ENCODE measurements at places on chromosomes 5 and 9.

DNA sequence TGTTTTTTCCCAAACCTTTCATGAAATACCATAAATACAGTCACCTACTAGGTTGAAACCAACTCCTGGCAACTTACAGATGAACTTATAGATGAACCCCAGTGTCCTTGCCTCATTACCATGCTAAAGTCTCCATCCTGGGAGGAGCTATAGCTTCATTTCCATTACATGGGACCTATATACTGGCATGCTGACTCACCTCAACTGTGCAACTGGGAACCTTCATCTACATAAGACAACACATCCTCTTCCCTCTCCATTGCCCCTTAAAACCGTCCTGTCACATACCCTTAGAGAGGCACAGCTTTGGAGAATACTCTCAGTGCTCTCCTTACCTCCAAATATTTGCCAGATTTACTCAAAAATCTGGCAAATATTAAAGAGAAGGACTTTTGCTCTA lies 638.3 kb downstream of the HTR1A start:
- DNase-seq = no peak

GRCh38 chr9:120536949-120537640 lies 42.9 kb downstream of the CDK5RAP2 start:
- no peak for DNase-seq

GRCh38 chr5:121949885-121950284 lies 11.9 kb upstream of the SRFBP1 start:
- no peak for DNase-seq

GRCh38 chr5:78758169-78758839 lies 109.7 kb upstream of the LHFPL2 start:
- DNase-seq = peak; percentile 14

- DNase-seq = no peak
These were observed 71.2 kb downstream of the C9orf50 start for GRCh38 chr9:129549684-129550083.

- no peak for DNase-seq
These were observed 13.8 kb downstream of the SLC22A5 start for GRCh38 chr5:132383261-132383660.

DNA sequence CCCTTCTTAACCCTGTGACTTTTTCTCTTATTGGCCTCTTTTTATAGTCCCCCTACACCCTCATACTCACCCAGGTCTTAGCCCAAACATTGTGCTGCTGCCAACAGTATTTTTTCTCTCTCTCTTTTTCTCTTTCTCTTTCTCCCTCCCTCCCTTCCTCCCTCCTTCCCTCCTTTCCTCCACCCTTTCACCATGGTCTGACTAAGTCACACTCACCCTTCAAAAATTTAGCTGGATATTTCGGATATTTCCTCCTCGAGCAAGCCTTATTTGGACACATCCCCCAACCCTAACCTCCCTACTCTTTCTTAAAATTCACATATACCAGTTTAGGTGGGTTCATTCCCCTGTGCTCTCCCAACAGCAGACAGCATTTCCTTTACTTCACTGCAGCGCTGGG lies 64.7 kb downstream of the FGF1 start:
- DNase-seq = no peak

DNA sequence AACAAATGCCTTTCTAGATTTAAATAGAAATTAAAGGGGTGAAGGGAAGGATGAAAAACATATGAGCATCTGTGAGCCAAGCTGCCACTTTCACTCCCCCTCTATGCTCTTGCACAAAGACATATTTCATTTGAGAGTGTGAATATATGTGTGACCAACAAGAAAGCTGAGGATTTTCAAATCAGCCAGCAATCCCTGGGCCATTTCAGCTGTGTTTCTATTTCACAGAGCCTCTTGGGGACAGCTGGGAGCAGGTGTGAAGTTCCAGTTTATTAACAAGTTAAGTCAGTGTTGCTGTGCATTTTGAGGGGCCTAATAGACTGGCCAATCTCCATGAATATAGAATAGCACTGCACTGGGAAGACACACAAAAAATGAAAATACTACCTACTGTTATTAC lies 248.7 kb upstream of the RGMB start:
- no peak for DNase-seq

GRCh38 chr5:10157085-10157669 lies 92.5 kb downstream of the ATPSCKMT start:
- DNase-seq = no peak

- DNase-seq = no peak
These were observed 112.3 kb upstream of the CXCL14 start for GRCh38 chr5:135691044-135691443.

- no peak for DNase-seq
These were observed 12.2 kb upstream of the MROH2B start for GRCh38 chr5:41083306-41083705.

GRCh38 chr5:53170746-53171349 lies 61.3 kb upstream of the MOCS2 start:
- no peak for DNase-seq

GRCh38 chr5:8491254-8491653 lies 622.3 kb downstream of the MTRR start:
- DNase-seq = no peak

- no peak for DNase-seq
These were observed 571 bp upstream of the S1PR3 start for GRCh38 chr9:88990729-88991065.

DNA sequence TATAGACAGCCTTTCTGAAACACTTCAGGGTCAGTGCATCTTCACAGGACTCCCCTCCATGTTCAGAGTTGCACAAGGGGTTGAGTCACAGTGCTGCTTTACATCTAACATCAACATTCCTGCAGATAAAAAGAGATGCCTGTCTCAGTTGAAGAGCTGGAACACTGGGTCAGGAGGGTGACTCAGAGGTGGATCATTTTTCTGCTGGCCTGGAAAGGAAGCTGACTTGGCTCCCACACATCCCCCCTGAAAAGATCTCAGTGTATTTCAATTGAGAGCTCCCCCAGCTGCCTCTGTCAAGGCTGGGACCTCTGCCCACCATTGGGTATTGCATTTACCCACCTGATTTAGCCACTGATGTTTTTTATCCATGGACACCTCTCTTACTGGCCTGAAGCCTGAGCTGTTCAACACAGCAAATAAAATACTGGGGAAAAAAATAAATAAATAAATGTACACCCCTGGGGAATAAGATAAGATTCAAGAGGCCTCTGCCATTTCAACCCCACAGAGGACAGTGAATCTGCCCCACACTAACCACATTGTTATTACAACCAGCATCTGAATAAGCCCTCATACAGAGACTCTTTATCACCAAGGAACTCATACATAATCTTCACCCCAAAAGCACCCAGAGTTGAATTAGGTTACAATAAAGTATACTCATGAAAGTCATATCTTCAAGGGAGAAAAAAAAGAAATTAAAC lies 716.4 kb downstream of the SEMA5A start:
- no peak for DNase-seq

DNA sequence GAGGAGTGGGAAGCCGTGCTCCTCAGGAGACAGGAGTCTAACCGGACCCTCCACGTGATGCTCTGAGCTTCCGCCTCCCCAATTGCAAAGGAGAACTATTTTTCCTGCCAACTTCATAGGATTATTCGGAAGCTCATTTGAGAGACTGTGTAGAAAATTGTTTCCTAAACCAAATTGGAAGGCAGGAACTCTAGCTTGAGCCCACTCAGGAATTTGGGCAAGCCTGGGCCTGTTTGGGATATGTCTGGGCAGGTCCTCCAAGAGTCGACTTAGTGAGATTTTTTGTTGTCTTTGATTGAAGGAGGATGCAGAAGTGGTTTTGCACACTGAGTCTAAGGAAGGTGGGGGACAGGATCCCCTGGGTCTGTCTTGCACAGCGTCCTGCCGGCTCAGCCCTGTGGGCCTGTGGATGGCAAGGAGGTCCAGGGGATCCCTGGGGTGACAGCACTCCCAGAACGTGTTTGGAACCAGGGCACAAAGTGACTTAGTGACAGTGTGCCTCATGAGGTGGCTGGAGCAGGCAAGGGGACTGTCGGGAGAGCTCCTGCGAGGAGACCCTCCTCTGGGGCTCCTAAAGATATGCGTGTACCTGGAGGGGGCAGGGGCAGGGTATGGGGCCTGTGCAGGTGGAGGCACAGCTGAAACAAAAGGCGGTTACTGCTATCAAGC lies 283.3 kb downstream of the NSG2 start:
- no peak for DNase-seq

GRCh38 chr5:77645158-77645994 lies 6.9 kb upstream of the OTP start:
- peak; percentile 41 for DNase-seq

DNA sequence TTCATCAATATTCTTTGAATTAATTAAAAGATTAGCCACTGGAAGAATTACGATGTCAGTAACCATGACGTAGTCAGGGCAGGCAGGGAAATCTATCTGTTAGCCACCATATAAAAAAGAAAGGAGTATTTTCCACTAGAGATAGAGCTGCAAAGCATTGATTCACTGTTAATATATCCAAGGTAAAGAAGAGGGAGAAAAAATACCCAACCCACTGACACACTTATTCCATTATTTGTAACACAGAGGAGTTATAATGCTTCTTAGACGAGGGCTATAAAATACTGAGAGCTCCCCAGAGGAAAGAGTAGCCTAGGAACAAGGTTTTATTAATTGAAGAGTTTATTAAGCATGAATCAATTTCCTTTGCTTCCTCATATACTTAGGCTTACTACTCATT lies 382.2 kb upstream of the CDH6 start:
- no peak for DNase-seq

DNA sequence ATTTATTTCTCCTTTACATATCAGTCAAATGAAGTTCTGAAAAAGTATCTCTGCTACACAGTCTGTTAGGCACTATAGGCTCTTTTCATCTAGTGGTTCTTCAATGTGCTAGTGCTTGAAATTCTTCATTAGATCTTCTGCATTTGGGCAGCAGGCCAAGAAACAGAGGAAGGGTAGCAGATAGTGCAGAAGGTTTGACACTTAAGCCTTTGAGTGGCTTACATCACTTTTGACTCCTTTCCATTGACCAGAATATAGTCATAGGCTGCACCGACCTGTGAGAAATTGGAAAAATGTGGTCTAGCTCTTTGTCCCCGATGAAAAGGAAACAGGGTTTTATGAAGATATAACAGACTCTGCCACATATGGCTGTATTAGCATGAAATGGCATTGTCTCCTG lies 459.5 kb upstream of the PTGER4 start:
- no peak for DNase-seq

DNA sequence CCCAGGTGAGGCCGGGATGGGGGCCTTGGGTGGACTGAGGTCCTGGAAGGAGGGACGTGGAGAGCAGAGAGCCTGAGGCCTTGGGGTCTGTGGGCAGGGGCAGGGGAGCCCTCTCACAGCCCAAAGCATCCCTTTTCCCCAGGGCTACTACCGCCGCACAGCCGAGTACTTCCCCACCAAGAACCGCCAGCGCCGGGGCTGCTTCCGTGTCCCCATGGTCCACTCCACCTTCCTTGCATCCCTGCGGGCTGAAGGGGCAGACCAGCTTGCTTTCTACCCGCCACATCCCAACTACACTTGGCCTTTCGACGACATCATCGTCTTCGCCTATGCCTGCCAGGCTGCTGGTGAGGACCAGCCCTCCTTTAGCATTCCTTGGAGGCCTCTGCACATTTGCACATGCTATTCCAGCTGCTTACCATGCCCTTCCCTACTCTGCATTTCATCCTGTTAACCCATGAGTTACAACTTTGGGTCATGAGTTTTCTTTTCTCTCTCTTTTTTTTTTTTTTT lies 3.7 kb downstream of the CERCAM start:
- DNase-seq = no peak

- DNase-seq = no peak
These were observed 343.1 kb downstream of the BRINP1 start for GRCh38 chr9:119026120-119026519.

GRCh38 chr5:135215617-135216470 lies 181.8 kb upstream of the PITX1 start:
- DNase-seq = no peak

- no peak for DNase-seq
These were observed 410.3 kb upstream of the SLC24A2 start for GRCh38 chr9:20199111-20199510.

DNA sequence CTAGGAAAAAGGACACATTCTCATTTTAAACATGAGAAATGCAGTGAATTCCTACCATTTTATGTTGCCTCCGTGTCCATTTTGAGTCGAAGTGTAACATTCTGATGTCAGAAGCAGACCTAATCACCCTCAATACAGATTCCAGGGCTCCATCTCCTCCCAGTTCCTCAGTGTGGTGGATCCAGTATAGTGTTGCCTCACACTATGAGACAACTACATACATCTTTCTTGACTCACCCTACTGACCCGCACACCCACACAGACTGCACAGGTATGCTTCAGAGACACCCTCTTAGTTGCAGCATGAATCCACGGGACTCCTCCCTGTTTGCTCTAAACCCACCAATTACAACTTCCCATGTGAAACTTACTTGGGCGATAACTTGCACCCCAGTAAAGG lies 564.9 kb downstream of the SEMA5A start:
- no peak for DNase-seq

DNA sequence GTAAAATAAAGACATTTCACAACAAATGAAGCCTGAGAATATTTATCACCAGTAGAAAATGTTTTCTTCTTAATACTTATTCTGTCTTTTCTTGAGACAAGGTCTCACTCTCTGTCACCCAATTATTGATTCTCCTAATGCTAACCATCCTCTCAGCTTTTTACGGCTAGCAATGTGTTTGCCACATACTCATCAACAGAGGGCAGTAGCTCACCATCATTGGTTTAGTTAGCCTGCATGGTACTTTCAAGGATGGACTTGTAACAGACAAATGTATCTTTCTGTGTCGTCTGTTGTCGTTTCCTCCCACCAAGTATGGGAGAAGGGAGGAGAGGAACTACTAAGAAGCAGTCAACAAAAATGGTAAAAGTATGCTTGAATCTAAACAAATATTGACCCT lies 5.9 kb upstream of the ACO1 start:
- peak; percentile 38 for DNase-seq

DNA sequence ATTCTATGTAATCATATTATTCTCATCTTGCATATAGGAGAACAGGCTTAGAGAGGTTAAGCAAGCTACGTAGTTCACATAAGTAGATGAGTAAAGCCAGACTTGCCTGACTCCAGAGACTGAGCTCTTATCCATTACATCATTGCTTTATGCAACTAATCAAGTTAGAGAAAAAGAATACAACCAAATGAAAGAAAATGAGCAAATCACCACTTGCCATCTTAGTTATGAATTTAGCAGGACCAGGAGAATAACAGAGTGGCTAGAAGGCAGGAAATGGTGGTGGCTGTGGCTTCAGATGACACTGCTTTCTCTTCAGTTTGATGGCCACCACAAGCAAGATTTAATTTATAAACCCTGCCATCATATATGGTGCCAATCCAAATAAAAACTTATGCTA lies 26.6 kb downstream of the POC5 start:
- no peak for DNase-seq

All from T-helper 2 cell treated with Interferon-gamma antibody and Interleukin-4, amounts not matched to agents 5 μg/mL and 100 μg/mL, for 36 hours (primary cell).